Activated CD4-positive, CD25-positive, alpha-beta regulatory T cell treated with anti-CD3 and anti-CD28 coated beads, Interleukin-2, amount 50 U/mL, for 24 hours (primary cell): ENCODE measurements at places on chromosomes 1 and 21.
A peak's percentile ranks its signal among the peaks of the same experiment; 100 is the strongest.

- ATAC-seq: no peak
Measured at GRCh38 chr1:100921110-100921706, 25.3 kb downstream of the SLC30A7 start.

GRCh38 chr1:38003261-38004250, 1.8 kb downstream of the FHL3 start:
- peak; percentile 4 for ATAC-seq

- no peak for ATAC-seq
Measured at GRCh38 chr21:46425571-46425970, 33.1 kb upstream of the DIP2A start.

- no peak for ATAC-seq
Measured at GRCh38 chr1:8070381-8070811, 44.3 kb upstream of the ERRFI1 start.

DNA sequence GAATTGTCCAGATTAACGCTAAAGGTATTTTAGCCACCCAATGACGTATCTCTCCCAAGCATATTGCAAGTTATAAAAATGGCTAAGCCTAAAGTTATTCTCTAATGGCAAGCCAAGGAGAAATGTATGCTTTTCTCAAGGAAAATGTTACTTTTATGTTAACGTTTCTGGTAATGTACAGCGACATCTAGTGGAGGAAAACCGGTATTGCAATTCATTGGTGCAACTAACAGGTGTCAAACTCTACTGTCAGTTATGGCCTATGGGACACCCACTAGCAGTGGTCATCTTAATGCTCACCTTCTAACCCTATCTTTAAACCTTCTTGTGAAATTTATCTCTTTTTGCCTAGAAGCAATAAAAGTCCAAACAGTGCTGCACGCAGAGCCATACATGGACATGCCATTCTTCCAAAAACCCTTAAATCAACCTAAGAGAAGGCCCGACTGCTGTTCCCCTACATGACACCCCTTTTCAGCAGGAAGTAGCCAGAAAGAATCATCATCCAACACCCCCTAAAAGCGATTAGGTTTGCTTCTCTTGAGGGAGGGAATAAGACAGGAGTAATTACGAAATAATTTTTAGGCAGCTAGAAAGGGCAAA, 68.7 kb upstream of the LRIF1 start:
- no peak for ATAC-seq

DNA sequence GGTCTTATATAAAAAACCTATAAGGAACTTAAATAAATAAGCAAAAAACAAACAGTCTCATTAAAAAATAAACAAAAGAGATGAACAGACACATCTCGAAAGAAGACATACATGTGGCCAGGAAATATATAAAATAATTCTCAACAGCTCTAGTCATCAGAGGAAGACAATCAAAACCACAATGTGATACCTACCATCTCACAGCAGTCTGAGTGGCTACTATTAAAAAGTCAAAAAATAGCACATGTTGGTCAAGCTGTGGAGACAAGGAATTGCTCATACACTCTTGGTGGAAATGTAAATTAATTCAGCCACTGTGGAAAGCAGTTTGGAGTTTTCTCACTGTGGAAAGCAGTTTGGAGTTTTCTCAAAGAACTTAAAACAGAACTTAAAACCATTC, 100.3 kb upstream of the ADAMTS5 start:
- ATAC-seq: no peak

DNA sequence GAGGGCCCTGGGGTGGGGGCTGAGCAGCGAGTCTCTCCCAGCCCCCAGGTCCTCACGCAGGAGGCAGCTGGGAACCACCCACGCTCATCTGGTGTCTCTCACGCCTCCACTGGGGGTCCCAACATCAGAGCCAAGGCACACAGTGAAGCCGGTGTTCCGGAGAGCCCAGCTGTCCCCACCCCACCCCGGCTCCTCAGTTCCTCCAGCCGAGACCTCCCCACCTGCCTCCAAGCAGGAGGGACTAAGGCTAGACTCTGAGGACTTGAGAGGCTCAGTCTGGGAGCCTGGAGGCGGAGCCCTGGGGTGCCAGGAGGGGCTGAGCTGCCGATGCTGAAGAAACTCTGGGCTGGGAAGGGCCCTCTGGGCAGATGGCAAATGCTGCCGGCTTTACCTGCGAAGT, 1.6 kb upstream of the HPCA start:
- ATAC-seq: no peak

DNA sequence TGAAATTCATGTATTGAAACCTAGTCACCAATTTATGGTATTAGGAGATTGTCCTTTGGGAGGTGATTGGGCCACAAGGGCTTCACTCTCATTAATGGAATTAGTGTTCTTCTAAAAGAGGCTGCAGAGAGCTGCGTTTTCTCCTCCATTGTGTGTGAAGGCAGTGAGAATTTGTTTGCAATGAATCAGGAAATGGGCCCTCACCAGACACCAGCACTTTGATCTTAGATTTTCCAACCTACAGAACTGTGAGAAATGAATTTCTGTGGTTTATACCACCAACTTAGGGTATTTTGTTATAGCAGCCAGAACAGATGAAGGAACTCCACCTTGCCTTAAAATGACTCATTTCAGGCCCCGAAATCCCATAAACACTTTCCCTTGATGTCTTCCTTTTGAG, 544.2 kb downstream of the RWDD3 start:
- ATAC-seq: no peak

DNA sequence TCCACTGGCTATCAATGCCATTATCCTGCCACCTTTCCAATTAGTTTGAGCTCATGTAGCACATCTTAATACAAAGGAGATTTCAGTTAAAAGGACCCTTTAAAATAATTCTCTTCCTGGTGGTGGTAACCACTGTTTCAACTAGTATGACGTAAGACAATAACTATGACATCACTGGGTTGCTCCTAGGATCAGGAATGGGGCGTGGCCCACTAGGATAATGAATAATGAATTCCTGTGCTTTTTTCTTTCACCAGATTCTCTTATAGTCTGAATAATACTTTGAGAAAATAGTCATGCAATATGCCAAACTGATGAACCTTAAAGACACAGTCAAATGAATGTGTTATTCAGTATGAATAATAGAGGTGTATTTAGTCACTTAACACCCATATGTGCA, 10.6 kb upstream of the KIFAP3 start:
- ATAC-seq: no peak

- no peak for ATAC-seq
Measured at GRCh38 chr1:66360285-66360724, 173.6 kb upstream of the SGIP1 start.

DNA sequence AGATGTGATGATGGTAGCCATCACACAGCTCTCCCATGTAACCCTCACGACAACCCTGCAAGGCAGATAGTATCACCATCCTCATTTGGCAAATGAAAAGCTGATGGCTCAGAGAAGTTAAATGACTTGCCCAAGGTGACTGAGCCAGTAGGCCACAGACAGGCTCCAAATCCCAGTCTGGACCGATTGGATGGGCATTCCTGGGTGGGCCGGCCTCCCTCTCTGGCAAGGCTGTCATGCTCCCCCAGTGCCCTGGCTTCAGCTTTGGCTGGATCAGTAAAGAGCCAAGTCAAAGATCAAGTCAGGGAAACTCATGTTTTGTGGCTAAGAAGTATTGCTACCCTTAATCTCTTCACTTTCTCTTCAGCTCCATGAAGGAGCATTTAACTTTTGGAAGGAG, 41.2 kb downstream of the CDCP2 start:
- ATAC-seq: no peak

GRCh38 chr1:76494807-76495206, 372.5 kb upstream of the ST6GALNAC5 start:
- ATAC-seq: peak; percentile 69

DNA sequence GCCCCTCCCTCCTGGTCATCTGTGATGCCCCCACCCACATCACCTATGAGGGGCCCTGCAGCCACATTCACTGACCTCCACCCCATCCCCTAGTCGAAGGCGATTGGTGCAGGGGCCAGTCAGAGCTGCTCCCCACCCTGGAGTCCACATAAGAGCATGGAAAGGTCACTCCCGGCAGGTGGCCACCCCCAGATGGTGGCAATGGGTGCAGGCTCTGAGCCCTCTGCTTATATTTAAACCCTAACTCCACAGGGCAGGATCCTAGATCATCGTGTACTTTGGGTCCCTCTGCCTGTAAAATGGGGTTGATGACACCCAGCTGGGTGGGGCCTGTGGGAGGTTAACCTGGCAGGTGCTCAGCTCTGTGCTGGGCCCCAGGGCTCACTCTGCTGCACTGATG, 186.8 kb upstream of the C1orf174 start:
- no peak for ATAC-seq

DNA sequence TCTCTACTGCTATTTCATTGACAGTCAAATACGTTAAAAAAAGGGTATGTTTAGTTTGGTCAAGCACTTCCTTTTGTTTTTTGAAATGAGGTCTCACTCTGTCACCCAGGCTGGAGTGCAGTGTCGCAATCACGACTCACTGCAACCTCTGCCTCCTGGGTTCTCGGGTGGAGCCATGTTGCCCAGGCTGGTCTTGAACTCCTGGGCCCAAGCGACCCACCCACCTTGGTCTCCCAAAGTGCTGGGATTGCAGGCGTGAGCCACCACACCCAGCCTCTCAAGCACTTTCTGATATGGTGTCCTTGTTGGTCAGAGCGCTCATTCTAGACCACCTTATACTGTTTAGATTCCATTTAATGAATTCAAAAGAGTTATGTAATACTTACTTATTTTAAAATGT, 20.9 kb upstream of the RHBDL2 start:
- no peak for ATAC-seq

GRCh38 chr1:231986631-231987336, 360.2 kb downstream of the DISC1 start:
- no peak for ATAC-seq
